ENCODE measurements at places on chromosomes 11 and 22.

- no peak for DNase-seq
These were observed 113.7 kb downstream of the PTPRJ start for GRCh38 chr11:48093795-48094642.

DNA sequence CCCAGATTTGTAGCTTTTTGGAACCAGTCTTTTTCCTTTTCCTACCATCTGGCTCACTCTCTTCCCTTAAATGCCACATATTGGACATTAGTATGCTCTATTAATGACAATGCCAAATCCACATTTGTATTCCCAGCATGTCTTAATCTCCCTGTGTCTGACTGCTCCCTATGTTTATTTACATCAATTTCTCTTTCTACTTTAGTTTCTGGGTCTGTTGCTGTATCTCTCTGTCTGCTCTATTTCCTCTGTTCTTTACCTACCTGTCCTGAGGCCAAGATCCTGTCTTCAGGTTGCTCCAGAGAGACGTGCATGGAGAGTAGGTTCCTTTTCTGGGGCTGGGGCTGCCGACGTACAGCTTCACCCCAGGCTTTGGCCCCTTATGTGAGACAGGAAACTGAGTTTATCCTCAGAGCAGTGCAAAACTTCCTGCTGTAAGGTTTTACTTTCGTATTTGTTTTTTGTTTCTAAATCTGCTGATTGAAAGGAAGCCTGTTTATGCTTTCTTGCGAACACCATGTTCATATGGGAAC is 25.6 kb downstream of the OR2AG2 start:
- no peak for DNase-seq

GRCh38 chr22:32806296-32806695 is 4.8 kb downstream of the TIMP3 start:
- no peak for DNase-seq

DNA sequence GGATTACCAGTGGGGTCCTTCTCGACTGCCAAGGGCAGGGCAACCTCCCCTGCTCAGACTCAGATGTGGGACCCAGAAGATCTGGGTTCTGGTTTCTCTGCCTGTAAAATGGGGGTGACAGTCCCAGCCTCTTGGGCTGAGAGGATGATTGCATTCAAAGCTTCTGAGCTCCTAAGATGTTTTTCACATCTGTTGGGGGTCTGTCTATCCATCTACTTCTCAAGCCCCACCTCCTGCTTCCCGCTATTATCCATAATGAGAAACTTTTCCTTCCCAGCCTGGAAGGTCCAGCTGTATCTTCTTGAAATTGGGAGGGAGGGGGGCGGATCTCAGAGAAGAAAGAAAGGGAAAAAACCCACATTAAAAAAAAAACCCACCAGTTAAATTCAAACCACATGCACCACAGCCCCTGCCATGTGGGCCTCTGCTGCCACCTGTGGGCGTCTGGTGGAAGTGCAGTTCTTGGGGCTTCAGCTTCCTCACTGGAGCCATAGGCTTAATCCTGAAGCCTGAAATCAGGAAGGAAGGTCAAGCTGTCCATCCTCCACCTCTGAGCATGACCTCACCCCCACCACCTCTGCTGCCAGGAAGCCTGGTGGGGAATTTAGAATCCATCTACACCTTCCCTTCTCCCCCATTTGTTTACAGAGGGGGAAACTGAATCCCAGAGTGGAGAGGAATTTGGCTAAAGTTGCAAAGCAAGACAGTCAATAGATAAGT is 27.3 kb downstream of the ARHGEF17 start:
- peak; percentile 74 for DNase-seq

- no peak for DNase-seq
These were observed 74.5 kb downstream of the GRIK4 start for GRCh38 chr11:120586072-120586471.

GRCh38 chr11:113974741-113975470 is at the start of gene HTR3A:
TSS of gene HTR3A (plus strand) at chr11:113975108. CDS start at chr11:113975326, 218 bp downstream.
- DNase-seq = no peak

DNA sequence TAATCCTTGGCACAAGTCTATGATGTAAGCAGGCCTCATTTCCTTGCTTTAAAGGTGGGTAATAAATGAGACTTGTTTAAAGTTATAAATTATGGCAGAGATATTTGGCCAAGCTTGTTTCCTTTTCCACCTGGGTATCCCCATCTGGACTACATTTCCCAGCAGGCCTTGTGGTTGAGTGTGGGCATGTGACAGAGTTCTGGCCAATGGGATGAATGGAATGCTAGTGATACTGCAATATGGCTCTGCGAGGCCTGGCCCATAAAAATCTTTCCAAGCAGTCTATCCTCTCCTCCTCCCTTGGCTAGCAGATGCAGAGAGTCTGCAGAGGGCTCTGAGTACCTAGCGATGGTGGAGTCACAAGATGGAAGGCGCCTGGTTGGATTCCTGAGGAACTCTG is 102.5 kb downstream of the TIMP3 start:
- no peak for DNase-seq

DNA sequence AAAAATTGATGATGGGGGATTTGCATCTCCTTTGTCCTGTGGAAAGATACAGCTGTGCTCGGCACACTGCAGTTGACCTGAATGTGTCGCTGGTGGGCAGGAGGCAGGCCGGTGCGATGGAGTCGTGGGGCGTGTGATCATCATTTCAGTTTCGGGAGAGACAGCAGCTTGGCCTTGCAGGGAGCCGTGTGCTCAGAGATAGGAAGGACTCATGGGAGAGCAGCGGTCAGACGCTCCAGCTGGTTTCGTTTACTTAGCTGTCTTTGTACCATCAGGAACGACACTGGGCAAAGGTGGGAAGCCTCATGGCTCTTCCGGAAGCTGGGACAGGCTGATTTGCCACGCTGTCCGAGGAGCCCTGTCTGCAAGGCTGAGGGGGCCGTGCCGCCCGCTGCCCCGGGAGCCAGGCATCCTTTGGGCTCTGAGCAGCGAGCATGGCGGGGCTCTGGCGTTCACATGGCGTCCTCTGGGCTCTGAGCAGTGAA is 32.7 kb downstream of the GRAMD4 start:
- DNase-seq = no peak

DNA sequence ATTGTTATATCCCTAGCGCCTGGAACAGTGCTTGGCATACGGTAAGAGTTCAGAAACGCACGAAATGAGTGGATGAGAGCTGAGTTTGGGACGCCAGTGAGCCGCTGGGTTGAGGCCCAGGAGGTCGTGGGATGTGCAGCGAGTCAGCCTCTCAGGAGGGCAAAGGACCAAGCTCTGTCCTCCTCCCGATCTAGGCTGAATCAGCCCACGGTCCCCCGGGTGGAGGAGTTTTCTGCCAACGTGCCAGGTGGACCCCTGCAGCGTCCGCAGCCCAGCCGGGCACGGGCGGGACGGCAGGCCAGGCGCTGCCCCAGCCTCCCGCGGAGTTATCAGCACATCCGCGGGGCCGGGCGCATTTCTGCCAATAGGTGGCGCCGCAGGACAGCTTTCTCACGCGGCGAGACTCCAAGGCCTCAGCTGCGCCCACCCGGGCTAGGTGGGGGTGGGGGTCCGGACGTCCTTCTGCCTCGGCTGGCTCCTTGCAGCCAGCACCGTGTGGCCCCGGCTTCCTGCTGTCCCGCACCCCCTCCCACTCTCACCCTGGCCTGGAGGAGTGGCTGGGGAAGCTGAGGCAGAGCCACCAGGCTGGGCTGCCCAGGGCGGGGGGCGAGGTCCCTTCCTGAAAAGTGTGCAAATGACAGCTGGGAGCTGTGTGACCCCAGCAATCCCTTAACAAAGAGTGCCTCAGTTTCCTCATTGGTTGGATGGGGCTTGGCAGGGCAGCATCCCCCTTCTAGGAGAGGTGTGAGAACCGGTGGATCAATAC is 2.2 kb upstream of the RPS19BP1 start:
- DNase-seq = peak; percentile 80

DNA sequence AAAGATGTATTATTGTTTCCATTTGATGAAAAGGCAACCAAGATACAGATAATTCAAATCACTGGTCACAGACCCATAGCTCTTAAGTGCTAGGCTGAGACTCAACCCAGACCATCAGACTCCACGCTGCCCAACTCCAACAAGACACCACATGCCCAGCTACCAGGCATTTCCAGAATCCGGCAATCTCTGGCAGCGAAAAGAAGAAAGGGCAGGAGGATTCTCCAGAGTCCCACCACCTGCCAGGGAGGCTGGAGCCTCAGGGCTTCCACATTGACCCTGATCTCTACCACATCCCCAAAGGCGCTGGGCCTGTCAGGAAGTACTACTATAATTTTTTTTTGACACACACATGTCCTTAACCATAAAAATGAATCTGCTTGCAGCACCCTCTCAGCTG is 61.4 kb upstream of the ARFGAP3 start:
- no peak for DNase-seq

- DNase-seq = peak; percentile 70
These were observed 774 bp upstream of the E2F8 start for GRCh38 chr11:19241260-19242178.

Data from GM12891 (cell line).